Lower leg skin (tissue), 4 donors: ENCODE measurements at places on chromosomes 12 and 14. TPM values are rescaled to one million over a fixed set of nuclear protein-coding genes. Genes with fewer than 3 reads are reported as not detected.

PPFIA2 gene
- total RNA-seq = 0.81 TPM

- no peak for DNase-seq
These were observed 21.6 kb downstream of the C12orf75 start for GRCh38 chr12:105352052-105352451.

PLBD1 gene
- total RNA-seq = 39.3 TPM

GRCh38 chr14:100830681-100831080, 4.8 kb downstream of the MEG3 start:
- DNase-seq = no peak

SOAT2 gene
- total RNA-seq = not detected

HOXC9 gene
- total RNA-seq = 9.6 TPM

- no peak for DNase-seq
These were observed 292.4 kb upstream of the PWP1 start for GRCh38 chr12:107393043-107393717.

C12orf50 gene
- not detected for total RNA-seq

MIP gene
- not detected for total RNA-seq

PRKCH gene
- total RNA-seq = 70.9 TPM

DNA sequence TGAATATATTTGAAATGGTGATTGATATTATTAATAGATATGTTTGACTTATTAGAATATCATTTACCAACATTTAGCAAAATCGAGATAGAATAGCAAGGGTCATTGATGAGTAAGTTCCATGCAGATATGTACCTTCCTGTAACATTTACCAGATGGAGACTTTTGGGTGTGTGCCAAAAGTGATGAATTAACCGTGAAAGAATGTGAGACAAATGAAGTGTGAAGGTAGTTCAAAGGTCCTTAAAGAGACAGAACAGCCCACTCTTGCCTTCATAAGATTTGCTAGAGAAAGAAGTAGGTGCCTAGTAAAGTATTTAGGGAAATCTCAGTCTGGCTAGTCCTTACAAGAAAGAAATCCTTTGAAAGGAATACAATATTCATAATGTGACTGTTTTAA, 45.5 kb downstream of the FGD4 start:
- DNase-seq = no peak

- no peak for DNase-seq
These were observed 53.9 kb downstream of the ACACB start for GRCh38 chr12:109170324-109170723.

TMEM117 gene
- total RNA-seq = 25.1 TPM

SLC38A4 gene
- total RNA-seq = 0.46 TPM

DNA sequence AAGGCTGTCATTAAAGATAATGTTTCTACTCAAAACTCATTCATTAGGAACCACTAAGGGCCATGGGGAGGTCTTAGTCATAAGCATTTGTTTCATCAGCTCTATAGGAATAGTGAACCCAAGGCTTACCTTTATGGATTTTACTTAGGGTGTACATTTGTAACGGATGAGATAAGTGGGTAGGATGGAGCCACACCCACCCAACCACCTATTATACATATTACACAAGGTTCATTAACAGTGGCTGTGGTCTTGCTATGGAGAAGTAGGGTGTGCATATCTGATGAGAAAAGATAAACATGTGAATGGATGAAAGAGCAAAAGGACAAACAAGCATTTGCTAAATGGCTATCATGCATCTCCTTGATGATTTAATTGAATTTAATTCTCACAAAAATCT, 39.6 kb upstream of the ITPR2 start:
- no peak for DNase-seq

DNA sequence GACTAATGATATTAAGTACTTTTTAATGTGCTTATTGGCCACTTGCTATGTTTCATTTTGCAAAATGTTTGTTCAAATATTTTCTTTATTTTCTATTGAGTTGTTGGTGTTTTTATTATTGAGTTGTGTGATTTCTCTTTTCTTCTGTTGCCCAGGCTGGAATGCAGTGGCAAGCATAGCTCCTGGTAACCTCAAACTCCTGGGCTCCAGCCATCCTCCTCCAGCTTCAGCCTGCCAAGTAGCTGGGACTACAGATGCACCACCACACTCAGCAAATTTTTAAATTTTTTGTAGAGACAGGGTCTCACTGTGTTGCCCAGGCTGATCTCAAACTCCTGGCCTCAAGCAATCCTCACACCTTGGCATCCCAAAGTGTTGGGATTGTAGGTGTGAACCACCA, 199.2 kb downstream of the NOVA1 start:
- no peak for DNase-seq

DNA sequence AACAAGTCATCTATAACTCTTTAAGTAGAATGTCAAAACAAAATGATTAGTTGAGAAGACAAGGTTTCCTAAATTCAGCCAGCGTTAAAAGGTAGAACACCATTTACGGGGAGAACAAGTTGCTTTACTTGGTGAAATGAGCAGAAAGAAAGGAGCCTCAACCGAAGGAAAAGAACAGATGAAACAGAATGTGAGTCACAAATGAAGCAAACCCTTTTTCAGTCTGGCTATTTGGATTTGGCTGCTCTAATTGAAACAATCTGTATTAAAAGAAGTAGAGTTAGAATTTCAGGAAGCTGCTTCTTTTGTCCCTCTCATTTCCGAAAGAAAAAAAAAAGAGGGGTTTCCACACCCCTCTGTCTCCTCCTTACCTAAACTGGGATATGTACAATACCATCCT, 34.6 kb downstream of the CEP128 start:
- no peak for DNase-seq

GRCh38 chr12:121325922-121326396, 26.3 kb downstream of the ANAPC5 start:
- no peak for DNase-seq

GRCh38 chr14:105075379-105076295, 10.4 kb upstream of the GPR132 start:
- DNase-seq = peak; percentile 92

FAR2 gene
- 45.4 TPM for total RNA-seq

- no peak for DNase-seq
These were observed 160.2 kb downstream of the PPM1H start for GRCh38 chr12:62774794-62775193.

GRCh38 chr12:93896427-93896826, 219.3 kb downstream of the CRADD start:
- DNase-seq = no peak

KLRD1 gene
- total RNA-seq = 0.23 TPM

DNA sequence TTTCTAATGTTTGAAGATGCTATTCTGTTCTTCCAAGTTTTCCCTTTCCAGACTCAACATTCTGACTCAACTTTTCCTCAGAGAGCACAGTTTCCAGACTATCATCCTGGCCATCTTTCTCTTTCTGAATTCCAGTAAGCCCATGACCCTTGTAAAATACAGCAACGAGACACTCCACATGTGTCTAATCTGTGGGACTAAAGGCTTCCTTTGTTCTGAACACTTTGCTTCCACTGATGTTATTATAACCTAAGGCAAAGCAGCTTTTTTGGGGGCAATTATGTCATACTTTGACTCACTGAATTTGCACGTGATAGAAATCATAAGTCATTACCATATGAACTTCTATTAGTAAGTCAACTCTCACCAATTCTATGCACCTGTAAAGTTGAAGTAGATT, 6.3 kb upstream of the ART4 start:
- DNase-seq = no peak

GRCh38 chr12:80617733-80618132, 89.7 kb upstream of the MYF6 start:
- DNase-seq = no peak

DNA sequence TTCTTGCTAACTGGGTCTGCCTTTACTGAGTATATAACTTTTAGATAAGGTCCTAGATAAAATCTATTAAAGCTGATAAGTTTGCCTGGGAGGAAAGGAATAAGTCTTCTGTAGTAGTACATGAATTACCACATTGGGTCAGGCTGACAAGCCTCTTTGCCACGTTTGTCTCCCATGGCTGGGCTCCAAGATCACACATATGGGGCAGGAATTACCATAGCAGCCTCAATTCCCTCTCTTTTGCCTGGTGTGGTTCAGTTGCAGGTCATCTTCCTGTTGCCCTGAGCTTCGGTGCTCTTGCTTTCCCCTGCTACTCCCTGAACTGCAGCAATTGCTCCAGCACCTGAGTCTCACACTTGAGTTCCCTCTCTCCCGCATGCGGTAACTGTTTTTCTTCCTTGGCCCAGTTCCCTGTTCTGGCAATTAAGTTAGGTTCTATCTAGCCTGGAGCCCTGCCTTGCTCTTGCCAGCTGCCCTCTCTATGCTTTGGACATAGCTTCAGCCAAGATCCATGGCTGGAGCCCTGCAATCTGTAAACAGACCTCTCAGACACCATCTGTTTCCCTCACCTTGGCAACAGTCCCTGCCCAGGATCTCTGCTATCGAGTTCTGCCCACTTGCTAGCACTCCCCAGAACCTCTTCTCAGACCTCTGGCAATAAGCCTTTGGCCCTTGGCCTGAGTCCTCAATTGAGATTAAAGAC, 5.8 kb upstream of the GLT8D2 start:
- no peak for DNase-seq

OTX2 gene
- total RNA-seq = not detected

DNA sequence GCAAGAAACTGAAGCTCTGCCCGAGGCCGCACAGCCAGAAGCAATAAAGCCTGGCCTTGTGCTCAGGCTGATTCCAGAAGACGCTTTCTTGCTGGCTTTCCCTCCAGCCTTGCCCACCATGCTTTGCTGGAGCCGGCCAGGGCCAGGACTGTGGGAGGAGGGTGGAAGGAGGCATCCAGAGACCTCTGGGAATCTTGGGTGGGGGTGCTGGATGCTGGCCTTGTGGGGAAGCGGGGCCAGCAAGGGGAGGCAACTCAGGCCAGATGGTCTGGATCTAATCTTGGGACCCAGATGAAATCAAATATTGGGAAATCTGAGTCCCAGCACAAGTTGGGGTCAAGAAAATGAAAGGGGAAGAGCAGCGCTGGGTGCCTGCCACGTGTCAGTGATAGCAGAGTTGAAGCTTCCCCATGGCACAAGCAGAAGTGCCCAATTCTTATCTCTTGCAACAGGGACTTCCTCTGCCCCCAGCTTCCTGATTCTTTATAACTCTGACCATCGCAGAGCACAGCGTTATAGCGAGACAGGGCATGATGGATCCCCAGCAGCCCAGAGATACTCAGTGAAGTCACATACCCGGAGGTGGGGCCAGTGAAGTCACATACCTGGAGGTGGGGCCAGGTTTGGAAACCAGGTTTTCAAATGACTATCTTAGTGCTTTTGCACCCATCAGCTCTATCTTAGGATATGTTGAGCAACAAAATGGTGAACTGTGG, 6.4 kb upstream of the RABGGTA start:
- no peak for DNase-seq

- DNase-seq = no peak
These were observed 22.0 kb downstream of the VSX2 start for GRCh38 chr14:74261288-74261687.

DNA sequence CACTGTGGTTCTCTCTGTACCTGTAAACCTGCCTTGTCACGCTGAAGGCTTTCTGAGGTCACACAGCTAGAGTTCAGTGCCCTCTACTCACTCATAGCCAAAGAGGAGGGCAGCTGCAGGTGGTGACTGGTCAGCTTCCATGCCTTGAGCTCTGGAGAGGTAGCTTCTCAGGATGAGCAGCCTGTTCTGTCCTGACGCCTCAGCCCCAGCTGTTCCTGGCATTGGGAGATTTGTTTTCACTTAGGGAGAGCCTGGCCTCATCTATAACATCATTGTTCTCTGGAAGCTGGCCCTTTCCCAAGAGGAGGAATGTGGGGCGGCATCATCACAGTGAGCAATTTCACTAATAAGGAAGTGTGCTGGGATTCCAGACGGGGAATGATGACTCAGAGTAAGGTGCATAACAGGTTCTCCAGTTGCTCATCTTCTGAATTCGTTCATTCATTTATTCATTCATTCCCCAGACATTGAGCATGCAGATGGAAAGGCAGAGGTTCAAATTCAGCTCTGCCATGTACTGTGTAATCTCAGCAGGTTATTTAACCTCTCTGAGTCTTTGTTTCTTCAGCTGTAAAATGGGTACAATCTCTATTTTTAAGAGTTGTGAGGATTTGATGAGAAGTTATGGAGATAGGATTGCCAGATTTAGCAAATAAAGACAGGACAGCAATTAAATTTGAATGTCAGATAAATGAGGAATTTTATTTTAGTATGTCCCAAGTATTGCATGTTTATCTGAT, 255.8 kb upstream of the CRY1 start:
- peak; percentile 60 for DNase-seq

FAM181A gene
- total RNA-seq = not detected

FERMT2 gene
- total RNA-seq = 27.0 TPM

ZNF839 gene
- total RNA-seq = 12.8 TPM

- no peak for DNase-seq
These were observed 1.9 kb upstream of the ATP5MC2 start for GRCh38 chr12:53677800-53678148.

RTL1 gene
- total RNA-seq = not detected

HNF1A gene
- not detected for total RNA-seq

- DNase-seq = no peak
These were observed 78.0 kb upstream of the DDHD1 start for GRCh38 chr14:53231171-53231570.

POU6F1 gene
- total RNA-seq = 20.2 TPM

BHLHE41 gene
- 7.7 TPM for total RNA-seq

CEBPE gene
- not detected for total RNA-seq

GRCh38 chr12:13576935-13577500, 380.5 kb downstream of the EMP1 start:
- DNase-seq = no peak

DNA sequence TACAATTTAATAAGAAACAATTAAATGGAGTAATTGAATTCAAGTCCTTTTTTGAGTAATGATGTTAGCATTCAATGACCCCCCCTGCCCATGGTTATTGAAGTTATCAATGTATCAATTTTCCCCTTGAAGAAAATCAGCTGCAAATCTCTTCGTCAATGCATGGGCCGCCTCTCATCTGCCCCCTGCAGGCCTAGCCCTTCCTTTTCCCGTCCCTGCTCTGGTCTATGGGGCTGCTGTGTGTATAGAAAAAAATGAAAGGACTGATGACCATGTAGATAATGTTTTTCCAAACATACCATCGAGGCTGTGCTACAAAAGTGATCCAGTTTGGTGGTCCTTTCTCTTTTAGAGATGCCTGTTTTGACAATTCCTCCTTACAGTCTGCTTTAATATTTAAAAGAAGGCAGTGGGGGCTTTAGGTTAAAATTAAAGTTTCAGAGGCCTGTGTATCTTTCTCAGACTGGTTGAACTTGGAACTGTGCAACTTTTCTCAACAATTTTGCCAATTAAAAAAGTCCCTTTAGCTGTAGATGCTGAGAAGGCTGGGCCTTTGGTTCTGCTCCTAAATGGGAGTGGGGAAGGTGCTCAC, 98.4 kb downstream of the APAF1 start:
- no peak for DNase-seq
